ENCODE measurements at places on chromosomes 2 and 18. TPM values are rescaled to one million over a fixed set of nuclear protein-coding genes. Genes with fewer than 3 reads are reported as not detected.

Gene KCNF1
- total RNA-seq = 3.6 TPM

Gene UGT1A5
- total RNA-seq = not detected

Gene SLC19A3
- total RNA-seq = under 0.01 TPM

DNA sequence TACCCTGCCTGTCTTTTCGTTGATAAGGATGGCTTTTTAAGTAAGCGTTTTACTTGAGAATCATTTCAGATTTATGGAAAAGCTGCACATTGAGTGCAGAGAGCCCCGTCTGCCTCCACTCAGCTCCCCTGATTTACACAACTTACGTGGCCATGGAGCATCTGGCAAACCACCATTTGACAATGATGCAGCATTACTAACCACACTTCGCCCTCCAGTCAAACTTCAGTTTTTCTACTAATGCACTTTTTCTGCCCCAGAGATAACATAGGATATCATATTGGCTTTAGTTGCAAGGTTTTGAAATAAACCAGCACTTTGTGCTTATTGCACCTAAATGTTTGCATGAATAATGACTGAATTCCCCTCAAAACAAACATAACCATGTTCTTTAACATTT, 165.1 kb upstream of the TPO start:
- DNase-seq = no peak

- no peak for DNase-seq
These were observed 108.9 kb downstream of the CD226 start for GRCh38 chr18:69838620-69839411.

DNA sequence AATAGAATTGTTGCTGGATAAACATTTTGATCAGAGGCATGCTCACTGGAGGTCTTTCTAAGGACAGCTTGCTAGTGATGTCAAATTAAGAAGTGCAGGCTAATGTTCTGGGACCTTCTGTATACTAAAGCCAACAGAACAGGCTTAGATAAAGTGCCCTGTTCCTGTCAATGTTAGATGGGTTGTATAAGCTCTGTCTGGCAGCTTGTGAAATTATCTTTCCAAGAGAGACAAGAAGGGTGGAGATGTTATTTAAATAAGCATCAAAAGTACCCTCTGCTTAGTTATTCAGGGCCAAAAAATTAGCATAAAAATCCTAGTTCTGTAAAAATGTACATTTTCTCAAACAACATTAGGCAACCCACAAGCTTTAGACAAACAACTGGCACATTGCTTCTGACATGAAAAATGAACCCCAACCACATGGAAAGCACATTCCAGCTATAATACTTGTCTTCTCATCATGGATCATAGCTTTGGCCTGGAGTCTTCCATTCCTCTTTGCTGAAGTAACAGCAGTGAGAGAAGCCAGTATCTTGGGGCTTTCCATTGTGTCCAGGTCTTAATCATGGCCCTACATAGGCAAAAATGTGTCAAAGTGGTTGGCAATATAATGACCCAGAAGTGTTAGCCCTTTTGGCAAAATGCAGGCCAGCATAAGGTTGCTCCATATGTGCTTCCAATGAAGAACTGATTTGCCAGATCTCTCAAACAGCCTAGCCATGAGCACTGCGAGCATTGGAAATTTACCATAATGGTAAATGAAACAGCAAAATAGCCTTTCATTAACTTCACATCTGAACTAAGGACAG, 478.1 kb upstream of the ZNF804A start:
- DNase-seq = no peak

DNA sequence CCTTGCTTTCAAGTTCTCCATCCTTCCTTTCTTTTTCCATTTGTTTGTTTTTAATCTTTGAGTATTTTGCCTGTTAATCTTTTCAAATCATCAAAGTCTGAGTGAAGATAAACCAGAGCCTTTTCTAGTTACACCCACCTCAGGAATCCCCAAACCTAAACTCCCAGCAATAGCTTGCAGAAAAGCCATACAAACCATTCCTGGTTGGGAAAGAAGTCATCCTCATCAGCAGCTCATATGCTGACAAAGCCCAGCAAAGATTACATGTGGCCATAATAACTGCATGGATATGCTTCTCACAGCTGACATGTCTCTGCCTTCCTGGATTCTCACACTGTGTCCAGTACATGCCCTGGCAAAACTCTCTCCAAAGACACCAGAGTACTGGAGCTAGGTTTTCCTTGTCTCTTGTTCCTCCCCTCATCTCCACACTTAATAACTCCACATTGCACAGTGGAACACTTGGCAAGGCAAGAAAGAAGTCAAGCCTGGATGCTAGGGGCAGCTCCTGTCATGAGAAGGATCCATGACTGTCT, 126.4 kb upstream of the TLK1 start:
- DNase-seq = no peak
